ENCODE measurements at places on chromosomes 6 and 20.

DNA sequence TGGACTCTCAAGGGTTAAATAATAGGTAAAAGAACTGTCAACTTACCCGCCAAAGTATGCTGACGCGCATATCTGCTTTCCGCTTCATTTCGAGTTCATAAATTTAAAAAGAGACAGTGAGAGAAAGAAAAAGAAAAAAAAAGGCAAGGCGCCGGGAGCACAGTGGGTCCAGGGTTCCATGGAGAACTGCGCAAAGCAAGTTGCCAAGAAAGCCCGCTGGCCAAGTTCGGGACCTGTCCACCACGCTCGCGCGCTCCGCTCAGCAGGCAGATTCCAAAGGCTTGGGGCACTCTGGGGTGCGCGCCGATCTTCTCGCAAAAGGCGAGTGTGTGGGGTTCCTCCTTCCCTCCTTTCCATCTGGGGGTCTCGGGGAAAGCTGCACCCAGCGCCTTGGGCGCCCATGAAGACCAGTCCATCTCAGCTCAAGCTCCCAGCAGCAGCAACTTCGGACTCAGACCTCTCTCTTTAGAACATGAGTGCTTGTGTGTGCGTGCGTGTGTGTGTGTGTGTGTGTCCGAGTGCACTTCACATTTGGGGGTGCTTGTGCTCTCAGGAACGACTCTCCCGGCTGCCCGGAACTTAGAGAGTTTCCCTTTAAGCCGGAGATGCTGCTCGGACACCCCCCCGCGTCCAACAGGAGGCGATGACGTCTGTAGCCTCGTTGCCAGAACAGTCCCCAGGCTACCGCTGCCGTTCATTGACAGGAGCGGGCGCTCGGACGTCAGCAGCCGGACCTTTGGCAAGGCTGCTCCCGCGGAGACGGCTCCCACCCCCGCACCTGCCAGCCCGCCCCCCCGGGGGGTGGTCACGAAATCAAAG lies 180.0 kb downstream of the TBXT start:
- no peak for DNase-seq

GRCh38 chr20:8066662-8067061 lies 47.1 kb upstream of the TMX4 start:
- no peak for DNase-seq

DNA sequence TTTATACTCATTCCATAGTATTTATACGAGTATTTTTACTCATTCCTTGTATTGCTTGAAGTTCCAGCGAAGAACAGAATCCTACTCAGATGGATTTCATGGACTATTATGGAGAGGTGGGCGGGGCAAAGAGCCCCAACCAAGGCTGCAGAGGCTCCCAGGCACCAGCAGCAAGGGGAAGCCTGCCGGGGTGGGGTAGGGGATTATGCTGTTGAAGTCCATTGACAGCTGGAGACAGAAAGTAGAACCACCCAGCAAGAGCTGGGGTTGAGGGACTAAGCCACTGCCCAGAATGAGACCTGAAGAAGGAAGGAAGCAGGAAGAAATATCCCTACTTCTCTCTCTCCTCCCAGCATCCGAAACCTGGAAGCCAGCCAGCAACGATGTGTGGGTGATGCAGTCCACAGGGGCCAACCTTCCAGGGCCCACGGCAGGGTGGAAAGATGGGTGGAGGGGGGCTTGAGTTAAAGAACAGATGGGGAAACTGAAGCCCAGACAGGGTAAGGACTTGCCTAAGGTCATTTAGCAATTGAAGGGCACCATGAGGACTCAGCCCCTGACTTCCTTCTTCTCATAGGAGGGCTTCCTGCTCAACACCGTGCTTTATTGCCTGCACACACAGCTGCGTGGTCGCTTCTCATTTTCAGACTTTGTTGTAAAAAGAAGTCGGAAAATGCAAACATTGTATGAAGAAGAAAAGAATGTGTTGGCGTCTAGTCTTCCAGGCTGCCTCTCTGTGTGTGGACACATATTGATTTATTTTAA lies 18.3 kb upstream of the GTSF1L start:
- DNase-seq, result no peak

- DNase-seq, result no peak
Measured at GRCh38 chr6:159110013-159110412, 59.2 kb upstream of the FNDC1 start.

DNA sequence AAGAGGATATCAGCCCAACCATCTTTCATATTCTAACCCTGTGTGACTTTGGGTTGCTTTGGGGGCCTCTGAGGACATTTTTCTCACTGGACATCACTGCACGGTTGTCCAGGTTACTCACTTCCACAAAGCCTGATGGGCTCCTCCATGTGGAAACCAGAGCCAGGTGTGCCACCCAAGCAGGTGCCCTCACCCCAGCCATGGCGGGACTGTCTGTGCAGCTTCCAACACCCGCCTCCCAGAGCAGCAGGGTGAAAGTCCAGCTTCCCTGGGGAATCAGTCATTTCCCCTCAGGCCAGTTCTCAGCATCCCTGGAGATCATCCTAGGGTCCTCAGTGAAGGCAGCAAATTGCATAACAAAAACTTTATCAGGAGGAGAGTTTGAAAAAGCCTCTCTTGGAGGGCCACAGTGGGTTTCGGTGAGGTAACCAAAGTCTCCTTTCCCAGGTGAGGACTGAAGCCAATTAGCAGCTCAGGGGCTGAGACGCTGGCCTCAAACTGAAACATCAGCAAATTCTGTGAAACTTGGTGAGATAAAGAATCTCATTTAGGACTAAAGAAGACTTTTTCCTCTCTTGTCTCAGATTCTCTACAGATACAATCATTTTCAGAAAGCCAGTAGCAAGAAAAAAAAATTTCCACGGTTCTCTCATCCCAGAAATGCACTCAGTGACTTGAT lies 289.6 kb upstream of the CDH4 start:
- peak; percentile 67 for DNase-seq

DNA sequence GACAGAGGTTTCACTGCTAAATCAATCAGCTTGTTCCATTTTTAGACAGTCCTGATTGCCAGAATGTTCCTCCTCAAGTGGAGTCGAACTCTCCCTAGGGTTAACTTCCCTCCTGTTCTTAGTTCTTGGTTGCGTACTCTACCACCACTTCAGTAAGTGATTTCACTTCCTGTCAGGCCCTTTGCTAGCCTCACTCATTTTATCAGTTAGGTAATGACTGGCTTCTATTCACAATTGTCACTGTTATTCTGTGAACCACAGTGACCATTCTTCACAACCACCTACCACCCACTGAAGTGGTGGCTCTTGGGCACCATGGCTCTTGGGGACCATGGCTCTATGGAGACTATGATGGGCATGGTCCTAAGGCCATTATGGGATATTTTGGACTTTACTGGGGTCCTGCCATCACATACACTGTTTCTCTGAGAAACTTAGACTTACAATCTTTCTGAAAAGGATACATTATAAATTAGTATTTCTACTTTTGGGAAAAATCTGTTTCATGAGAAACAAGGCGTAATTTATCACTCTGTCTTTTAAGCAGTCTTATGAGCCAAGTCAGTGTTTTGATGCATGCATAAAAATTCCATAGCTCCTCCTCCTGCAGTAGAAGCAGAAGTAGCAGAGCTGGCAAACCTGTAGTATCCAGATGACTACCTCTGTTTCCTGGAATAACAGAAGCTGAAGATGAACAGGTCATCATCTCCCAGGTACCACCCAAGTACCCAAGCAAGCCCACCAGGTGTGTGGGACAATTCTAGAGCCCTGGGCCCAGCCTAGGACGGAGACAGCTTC lies 66.3 kb downstream of the ATXN1 start:
- DNase-seq, result no peak

DNA sequence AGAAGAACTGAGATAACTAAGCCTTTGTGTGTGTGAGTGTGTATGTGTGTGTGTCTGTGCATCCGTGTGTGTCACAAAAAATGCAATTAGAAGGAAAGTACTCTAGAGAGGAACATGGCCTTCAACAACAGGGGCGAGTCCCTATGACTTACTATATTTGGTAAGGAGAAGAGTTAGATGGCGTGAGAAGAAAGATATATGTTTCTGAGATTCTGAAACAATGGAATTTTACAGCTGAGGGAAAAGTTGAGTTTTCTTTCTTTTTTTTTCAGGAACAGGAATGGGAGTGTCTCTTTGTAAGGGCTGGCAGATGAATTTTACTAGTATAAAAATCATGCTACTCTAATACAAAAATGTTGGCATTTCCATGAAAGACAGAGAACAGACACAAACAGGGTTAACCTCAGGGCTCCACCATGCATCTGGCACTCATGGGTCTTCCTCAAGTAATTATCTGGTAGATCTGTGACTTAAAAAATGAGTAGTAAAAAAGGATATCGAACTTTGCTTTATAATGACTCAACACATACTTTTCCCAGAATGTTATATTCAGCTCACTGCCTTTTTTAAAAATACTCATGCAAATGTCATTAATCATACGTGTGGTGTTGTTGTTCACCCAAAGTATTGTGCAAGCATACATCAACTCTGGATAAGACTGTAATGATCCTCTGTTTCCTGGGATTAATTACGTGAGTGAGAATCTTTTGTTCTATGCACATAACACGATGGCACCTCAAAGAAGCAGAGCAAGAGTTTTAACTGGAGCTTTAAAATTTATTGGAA lies 12.8 kb upstream of the SASH1 start:
- DNase-seq, result no peak

- no peak for DNase-seq
Measured at GRCh38 chr6:134675110-134676054, 274.5 kb downstream of the ALDH8A1 start.

GRCh38 chr6:79821859-79822258 lies 125.5 kb downstream of the ELOVL4 start:
- DNase-seq, result no peak

GRCh38 chr20:48056218-48056617 lies 270.9 kb upstream of the SULF2 start:
- DNase-seq, result no peak

- no peak for DNase-seq
Measured at GRCh38 chr20:39632176-39632575, 670.0 kb downstream of the DHX35 start.

- DNase-seq, result no peak
Measured at GRCh38 chr20:41587956-41588355, 30.2 kb downstream of the CHD6 start.

- no peak for DNase-seq
Measured at GRCh38 chr6:139135578-139136545, 982 bp downstream of the HECA start.

- no peak for DNase-seq
Measured at GRCh38 chr6:47836046-47836445, 54.2 kb downstream of the OPN5 start.

- DNase-seq, result no peak
Measured at GRCh38 chr6:27154696-27155095, 92.8 kb upstream of the PRSS16 start.

DNA sequence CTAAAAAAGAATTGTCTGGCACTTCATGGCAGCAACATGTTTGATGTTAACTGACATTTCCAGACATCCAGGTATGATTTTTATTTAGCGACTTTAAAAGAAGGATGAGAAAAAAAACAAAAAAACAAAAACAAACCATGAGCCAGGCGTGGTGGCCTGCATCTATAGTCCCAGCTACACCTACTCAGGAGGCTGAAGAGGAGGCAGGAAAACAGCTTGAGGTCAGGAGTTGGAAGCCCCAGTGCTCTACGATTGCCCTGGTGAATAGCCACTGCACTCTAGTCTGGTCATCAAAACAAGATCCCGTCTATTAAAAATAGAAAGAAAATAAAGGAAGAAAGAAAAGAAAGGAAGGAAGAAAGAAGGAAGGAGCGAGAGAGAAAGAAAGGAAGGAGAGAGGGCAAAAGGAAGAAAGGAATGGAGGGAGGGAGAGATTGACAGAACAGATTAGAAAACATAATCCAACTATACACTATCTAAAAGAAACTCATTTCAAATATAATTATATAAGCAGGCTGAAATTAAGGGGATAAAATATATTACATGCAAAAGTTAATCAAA lies 141.6 kb downstream of the TRIM27 start:
- DNase-seq, result no peak

- no peak for DNase-seq
Measured at GRCh38 chr6:118656847-118657451, 5.6 kb upstream of the CEP85L start.

DNA sequence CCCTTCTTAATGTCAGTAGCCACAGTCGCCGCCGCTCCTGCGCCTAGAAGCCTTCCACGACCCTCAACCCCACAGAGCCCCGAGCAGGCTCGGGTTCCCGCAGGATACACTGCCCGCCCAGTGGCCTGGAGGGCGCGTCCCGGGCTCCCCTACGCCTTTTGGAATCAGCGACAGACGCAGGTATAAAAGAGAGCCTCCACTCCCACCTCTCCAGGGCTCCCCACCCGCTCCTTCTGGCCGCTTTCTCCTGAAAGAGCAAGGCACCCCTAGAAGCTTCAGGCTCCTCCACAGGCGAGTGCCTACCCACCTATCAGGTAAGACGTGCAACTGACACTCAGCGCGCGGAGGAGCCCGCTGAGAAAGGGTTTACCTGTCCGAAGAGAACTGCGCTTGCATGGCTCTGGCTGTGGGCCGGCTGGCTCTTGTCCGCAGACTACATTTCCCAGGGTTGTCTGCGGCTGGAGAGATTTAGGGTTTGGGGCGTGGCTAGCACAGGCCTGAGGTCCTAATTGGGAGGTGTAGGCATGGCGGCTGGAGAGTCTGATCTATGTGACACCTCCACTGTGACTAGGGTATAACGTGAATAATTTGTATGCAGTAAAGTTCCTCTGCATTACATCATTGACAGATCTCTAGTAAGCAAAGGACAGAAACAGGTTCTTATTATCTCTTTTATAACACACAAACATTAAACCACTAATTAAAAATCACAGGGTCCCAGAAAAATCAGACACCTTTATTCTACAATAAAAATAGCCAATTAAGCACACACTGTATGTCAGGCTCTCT lies 13.5 kb upstream of the ZNF391 start:
- no peak for DNase-seq

- no peak for DNase-seq
Measured at GRCh38 chr6:168107191-168107983, 28.4 kb upstream of the FRMD1 start.

GRCh38 chr6:32188381-32189068 lies 1.5 kb downstream of the PBX2 start:
- DNase-seq, result no peak

DNA sequence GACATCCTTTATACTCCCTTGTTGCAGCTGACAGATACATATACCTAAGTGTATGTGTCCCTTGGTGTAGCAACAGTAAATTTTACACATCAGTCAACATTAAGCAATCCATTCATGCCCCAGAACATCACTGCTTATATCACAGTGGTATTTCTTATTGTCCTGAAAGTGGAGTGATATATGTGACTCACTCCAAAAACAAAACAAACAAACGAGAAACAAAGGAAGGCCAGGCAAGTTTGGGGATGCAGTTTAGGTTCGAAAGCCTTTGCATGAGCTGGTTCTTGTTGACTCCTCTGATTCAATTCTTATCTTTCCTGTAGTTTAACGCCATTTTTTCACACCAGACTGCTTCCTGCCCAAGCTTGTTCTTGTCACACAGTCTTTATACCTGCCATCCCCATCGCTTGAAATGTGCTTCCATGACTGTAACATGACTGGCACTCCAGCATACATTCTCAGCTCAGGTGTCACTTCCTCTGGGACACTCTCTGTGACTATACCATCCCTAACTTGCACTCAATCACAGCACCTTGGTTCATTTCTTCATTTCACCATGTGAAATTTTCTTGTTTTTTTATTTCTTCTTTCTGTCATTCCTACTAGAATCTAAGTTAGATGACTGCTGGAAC lies 125.0 kb upstream of the TSHZ2 start:
- no peak for DNase-seq

Data from vagina (tissue), 2 donors.